ENCODE measurements at places on chromosomes 7 and 10. TPM values are rescaled to one million over a fixed set of nuclear protein-coding genes. Genes with fewer than 3 reads are reported as not detected.

DNA sequence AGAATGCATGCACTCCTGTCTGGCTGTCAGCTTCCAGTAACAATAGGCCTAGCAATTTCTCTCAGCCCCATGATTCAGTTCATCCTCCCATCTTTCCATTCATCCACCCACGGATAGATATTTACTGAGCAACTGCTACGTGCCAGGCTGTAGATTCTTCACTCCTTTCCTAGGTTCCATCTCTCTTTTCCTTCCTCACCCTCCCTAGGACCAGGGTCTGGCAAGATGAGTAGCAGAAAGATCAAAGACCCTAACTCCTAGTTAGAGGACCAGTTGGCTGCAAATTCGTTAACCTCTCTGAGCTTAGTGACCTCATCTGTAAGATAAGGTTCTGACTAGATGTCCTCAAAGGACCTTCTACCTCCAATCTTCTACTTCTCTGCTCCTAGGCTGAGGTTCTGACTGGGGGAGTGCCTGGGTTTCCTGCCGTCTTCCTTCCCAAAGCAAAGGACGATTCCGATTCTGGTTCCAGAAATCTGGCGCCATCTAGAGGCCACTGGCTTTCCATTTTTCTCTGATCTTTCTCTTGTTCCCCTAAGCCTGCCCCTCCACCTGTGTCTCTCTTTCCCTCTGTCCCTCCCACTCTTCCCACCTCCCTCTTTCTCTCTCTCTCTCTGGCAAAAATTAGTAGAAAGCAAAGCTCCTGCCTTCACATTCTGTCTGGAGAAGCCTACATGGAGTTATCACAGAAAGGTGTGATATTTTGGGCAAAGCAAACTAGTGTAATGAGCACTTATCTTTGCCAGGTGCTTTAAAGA lies 26.2 kb downstream of the TBATA start:
- DNase-seq: peak; percentile 41

DNA sequence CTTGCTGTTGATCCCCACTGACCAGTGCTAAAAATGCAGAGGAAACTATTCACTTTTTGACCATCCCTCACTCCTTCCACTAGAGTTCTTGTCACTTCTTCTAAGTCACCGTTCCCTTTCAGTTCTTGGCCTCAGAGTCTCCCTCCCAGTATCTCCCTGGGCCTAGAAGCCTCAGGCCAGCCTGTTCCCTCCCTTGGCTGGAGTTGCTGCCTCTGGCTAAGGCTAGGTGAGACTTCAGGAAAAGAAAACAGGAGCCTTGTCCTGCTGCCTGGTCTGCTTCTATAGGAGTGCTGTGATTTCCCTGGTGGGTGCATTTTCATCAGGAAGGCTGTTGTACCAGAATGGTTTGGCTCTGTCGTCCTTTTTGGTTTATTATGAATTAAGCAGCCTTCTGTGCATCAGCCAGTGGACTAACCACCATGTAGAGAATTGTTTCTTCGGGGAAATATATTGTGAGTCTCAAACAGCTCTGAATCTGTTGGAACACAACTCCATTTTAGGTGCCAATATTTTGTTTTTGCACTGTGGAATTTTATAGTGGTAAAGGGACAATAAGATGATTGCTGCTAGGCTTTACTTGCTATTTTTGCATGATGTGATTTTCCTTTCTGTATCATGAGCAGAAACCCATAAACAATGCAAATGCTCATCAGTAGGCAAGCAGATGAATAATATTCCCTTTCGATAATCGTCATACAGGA lies 233.4 kb upstream of the FZD1 start:
- DNase-seq: no peak

DNA sequence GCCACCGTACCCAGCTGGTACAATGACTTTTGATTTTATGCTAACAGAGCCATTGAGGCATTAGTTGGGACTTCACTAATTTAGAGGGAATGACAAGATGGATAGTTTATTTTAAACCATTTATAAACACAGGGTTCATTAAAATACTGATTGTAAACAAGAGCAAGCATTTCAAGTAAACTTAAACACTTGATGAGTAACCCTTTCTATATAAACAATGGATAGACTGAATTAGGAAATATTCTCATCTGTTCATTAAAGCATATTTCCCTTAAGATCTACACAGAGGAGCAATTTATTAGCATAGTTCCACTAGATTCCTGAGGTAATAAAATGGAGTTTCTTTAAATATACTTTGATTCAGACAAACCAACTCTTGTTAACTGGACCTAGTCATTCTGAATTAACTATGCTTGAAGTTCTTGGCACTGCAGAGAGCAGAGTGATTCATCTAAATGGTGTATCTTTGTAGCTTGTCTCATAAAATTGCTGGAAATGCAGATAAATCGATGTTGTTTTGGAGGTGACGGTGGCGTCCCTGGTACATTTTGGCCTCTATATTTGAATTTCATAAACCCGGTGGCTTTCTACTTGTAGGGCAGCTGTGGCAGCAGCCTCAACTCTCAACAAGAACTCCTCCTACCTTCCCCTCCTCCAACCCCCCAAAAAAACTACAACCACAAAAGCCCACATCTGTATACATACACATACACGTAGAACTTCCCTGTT lies 15.4 kb upstream of the VDAC2 start:
- DNase-seq: no peak

Gene TAC1
- total RNA-seq: not detected

DNA sequence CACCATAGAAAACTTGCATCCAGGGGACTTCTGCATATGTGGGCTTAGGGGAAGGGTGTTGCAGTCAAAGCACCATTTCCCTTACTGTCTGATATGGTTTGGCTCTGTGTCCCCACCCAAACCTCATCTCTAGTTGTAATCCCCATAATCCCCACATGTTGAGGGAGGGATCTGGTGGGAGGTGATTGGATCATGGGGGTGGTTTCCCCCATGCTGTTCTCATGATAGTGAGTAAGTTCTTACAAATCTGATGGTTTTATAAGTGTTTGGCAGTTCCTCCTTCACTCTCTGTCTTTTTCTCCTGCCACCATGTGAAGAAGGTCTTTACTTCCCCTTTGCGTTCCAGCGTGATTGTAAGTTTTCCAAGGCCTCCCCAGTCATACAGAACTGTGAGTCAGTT lies 177.4 kb downstream of the ADK start:
- no peak for DNase-seq

DNA sequence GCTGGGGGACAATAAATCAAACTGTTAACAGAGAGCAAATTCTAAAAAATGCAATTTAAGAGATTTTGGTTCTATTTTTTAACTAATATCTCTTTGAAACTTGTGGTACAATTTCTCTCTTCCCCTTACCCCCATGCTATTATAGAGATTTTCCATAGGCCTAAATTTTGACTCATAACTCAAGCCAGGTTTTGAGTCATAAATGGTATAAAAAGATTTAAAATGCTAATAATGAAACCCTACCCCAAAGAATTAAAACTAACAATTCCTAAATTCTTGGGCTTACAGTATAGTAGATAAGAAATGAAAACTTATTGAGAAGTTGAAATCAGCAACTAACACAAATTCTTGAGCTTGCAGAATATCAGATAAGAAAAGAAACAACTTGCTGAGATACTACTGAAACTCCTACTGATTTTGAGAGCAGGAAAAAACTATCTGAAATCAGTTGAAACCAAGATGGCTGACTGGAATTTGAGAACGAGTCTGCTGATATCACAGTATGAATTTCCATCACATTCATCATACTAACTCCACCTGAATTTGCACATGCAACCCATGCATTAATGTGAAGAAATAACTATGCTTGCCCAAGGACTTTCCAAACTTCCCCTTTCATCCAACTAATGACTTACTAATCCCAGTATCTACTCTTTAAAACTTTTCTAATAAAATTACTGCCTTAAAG lies 36.3 kb downstream of the POT1 start:
- no peak for DNase-seq

Gene OPALIN
- total RNA-seq: not detected

DNA sequence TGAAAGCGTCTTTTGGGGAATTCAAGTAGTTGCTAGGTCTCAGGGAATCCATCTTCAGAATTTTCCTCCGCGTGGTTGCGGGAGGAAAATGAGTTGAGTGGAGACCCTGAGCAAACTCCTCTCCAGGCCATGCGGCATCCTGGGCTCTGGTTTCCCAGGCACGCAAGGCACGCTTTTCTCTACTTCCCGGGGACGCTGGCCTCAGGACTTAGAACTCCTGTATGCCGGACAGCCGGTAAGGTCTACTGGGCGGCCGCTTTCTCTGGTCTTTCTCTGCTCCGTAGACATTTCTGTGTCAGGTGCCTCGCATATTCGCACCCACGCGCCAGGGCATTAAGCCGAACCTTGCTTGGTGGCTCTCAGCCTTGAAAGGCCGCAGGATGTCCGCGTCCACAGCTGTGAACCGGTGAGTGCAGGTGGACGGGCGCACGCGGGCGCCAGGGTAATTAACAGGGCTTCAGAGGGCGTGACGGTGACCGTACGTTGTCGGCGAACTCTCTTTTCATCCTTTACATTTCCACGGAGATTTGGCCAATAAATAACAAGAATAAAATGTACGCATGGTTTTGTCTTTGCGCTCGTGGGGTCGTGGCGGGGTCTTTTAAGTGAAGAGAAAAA lies 992 bp upstream of the RBM20 start:
- DNase-seq: no peak

Gene PRRT4
- total RNA-seq: 0.82 TPM

Gene PTN
- total RNA-seq: not detected

Gene PLA2G12B
- total RNA-seq: not detected

- DNase-seq: peak; percentile 59
Measured at GRCh38 chr7:101538596-101539459, 90.3 kb downstream of the MYL10 start.

- DNase-seq: no peak
Measured at GRCh38 chr7:24942226-24942625, 37.8 kb downstream of the OSBPL3 start.

- no peak for DNase-seq
Measured at GRCh38 chr7:121178869-121179497, 149.8 kb upstream of the WNT16 start.

- DNase-seq: peak; percentile 0
Measured at GRCh38 chr10:46557319-46558121, 1.1 kb upstream of the GPRIN2 start.

GRCh38 chr7:54729107-54729506 lies 29.9 kb downstream of the SEC61G start:
- no peak for DNase-seq

DNA sequence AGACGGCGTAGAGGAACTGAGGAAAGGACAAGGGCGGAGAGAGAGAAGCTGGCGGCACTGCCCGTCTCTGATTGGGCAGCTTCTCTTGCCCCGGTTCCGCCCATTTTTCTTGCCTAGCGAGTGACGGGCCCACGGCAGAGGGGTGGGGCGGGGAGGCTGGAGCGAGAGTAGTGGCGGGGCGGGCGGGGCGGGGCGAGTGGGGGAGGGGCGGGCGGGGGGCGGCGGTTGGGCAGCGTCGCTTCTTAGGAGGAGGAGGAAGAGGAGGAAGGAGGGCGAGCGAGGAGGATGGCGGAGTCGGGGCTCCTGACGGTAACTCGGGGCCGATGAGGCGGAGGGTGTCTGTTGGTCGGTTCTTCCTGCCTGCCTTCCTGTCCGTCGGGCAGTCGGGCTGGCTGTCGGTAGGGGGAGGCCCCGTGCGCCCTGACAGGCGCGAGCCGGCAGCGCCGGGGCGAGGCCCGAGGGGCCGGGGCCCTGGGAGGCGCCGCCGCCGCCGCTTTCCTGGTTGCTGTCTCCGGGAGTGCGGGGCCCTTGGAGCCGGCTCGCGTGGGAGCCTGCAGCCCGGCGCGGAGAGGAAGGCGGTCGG lies at the start of gene SHOC2:
Gene SHOC2 (plus strand): TSS at position 256 of the 583 bp plus-strand sequence. CDS start 44,755 bp downstream, outside the sequence.
- no peak for DNase-seq

DNA sequence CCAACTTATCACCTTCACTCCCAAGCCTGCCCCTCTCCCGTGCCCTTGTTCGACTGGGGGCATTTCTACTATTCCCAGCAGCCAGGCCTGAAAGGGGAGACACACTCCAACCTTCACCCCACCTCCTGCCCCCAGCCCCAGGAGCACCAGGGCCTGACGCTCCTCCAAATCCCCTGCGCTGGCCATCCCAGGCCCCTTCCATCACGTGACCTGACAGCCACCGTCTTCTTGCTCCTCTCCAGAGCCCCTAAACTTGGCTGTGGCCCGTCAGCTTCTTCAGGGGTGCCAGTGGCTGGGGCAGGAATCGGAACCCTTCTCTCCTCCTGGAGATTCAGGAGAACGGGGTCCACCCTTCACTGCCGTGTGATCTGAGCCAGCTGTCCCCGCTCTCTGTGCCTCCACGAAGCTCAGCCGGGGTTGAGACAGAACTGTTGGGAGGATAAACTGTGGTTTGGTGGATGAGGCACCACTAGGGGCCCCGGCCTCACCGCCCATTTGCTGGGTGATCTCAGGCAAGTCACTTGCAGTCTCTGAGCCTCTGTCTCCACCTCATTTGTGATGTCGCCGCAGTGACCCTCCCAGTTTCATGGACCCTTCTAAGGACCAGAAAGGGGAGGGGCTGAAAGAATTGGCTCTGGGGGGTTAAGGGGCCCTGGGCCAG lies 91.0 kb downstream of the MYL10 start:
- DNase-seq: no peak

Gene OR2A5
- total RNA-seq: not detected

Gene ZP3
- total RNA-seq: 2.3 TPM

- DNase-seq: no peak
Measured at GRCh38 chr7:148035950-148036349, 554.6 kb upstream of the C7orf33 start.

Gene CALN1
- total RNA-seq: not detected

GRCh38 chr7:116277070-116277469 lies 66.7 kb downstream of the TES start:
- DNase-seq: no peak

DNA sequence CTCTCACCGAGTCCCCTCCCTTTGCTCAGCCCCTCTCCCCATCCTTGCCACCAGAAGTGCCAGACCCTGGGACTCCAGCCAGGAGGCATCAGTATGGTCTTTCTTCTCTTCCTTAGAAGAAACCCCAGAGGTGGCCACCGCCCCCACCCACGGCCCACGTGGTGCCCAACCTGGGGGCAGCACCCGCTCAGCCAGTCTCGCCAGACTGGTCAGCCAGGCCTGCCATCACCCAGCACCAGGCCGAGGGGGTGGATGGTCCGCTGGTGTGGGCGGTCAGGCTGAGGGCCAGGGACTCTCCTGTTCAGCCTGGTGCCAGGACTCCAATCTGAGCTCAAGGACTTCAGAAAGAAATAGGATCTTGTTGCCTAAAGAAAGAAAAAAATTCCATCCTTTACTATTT lies 5.8 kb upstream of the CLDN4 start:
- no peak for DNase-seq
